ENCODE measurements at places on chromosomes 6 and 20. TPM values are rescaled to one million over a fixed set of nuclear protein-coding genes. Genes with fewer than 3 reads are reported as not detected.

DNA sequence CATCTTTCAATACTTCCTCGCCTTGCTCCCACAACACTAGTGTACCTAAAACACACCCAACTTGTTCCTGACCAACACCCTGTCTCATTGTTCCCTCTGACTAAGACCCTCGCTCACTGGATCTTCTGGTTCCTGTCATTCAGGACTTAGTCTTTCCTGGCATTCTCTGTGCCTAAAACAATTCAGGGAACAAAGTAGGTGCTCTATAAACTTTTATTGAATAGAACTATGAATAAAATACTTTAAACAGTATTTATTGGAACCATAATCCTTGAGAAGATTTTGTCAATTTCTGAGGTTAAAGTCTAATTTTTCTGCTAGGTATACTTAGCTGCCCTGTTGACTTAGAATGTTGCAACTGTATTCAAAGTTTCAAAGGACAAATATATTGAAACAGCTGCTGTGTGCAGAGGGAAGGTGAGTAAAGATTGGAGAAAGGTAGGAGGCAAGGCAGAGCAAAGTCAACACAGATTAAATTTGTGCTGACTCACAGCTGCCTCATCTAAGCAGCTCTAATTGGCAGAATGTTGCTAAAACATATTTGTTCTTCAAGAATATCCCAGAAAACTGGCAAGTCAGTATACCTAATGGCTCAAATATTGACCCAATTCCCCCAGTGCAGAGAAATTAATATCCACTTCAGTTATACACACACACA is 37.6 kb downstream of the GSTA2 start:
- DNase-seq, result no peak
- H3K4me3 ChIP-seq, result no peak overlapping the region
- H3K36me3 ChIP-seq, result no peaks in the 10 kb centered on the region
- H3K4me1 ChIP-seq, result no peaks in the 10 kb centered on the region

- H3K27me3 ChIP-seq, result no peaks in the 10 kb centered on the region
- no peak overlapping the region for H3K4me3 ChIP-seq
- H3K36me3 ChIP-seq, result no peaks in the 10 kb centered on the region
Observed at GRCh38 chr6:54361188-54361587, 52.9 kb downstream of the TINAG start.

Gene SCRT2
- not detected for total RNA-seq

DNA sequence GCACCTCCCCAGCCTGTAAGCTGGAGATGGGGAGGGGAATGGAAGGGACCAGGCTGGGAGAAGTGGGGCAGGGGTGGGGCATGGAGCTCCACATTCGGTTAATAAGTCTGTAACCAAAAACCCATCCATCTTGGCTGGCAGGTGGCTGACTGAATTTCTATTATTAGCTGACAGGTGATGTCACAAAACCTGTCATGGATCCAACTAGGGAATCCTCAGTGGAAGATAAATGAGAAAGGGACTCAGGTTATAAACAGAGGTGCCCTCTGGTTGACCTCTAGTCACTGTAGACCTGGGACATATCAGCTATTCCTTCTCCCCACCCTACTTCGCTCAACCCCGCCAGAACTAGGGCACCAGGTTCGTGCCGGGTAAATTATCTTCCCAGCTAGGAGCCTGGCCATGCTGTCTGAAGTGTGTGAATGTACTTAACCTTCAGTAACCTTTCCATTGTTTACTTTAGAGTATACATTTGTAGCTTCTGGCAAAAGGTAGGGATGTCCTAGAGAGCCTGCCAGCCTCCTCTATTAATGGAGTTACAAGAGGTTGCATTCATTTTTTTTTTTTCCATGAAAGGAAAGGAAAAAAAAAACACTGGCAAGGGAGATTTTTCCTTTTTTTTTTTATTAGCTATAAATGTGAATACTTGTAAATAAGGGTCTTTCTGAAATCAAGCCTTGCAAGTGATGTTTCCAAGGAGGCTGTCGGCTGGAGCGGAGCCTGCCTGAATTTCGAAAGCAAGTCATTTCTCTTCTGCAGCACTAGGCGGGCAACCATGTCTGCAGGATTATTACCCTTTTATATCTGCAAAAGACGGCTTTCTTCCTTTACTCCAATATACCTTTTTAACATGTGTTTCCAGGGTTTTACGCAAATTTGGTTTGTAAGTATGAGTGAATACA is 135.9 kb downstream of the TMEM242 start:
- DNase-seq, result no peak
- no peak overlapping the region for H3K4me3 ChIP-seq
- H3K27me3 ChIP-seq, result no peaks in the 10 kb centered on the region
- no peaks in the 10 kb centered on the region for H3K4me1 ChIP-seq
- no peak overlapping the region for H3K27ac ChIP-seq

DNA sequence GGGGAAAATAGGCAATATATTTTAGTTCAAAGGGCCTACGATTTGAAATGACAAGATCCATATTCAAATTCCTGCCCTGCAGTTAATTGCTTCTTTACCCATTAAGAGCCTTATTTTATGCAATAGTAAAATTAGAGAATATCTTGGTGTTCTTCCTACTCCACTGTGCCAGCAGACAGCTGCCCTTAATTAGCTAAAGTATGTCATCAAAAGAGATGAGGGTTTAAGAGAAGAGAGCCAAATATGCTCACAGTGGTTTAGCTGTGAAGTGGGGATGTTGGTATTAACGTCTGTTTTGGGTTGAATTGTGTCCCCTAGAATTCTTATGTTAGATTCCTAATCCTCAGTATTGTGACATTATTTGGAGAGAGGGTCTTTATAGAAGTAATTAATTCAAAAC is 148.1 kb downstream of the MOXD1 start:
- no peaks in the 10 kb centered on the region for H3K36me3 ChIP-seq
- no peak overlapping the region for H3K4me3 ChIP-seq
- no peak for DNase-seq
- H3K4me1 ChIP-seq, result no peaks in the 10 kb centered on the region
- H3K27me3 ChIP-seq, result no peaks in the 10 kb centered on the region

DNA sequence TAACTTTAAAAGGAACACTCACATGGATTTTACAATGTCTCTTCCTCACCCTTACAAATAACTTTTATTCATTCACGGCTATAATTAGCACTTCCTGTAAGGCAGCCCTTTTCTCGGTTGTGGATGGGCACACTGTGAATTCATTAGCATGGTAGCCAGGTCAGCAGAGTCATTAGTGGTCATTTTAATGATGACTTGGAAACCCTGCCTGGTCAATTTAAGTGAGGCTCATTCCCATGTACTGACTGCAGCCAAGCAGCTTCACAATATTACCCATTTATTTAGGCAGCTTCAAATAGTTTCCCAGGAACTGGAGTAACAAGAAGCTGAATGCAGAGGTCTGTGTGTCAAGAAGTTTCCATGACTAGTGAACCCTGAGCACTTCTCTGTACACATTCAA is 248.8 kb downstream of the KHDC1L start:
- H3K36me3 ChIP-seq, result no peaks in the 10 kb centered on the region
- H3K4me3 ChIP-seq, result no peak overlapping the region
- peaks cover 6% of the 10 kb centered on the region for H3K4me1 ChIP-seq
- no peaks in the 10 kb centered on the region for H3K27me3 ChIP-seq
